T-helper 2 cell treated with Interferon-gamma antibody and Interleukin-4, amounts not matched to agents 5 μg/mL and 100 μg/mL, for 36 hours (primary cell): ENCODE measurements at places on chromosomes 2 and 18.

- no peak for DNase-seq
Measured at GRCh38 chr2:144785253-144785652, 265.3 kb upstream of the ZEB2 start.

DNA sequence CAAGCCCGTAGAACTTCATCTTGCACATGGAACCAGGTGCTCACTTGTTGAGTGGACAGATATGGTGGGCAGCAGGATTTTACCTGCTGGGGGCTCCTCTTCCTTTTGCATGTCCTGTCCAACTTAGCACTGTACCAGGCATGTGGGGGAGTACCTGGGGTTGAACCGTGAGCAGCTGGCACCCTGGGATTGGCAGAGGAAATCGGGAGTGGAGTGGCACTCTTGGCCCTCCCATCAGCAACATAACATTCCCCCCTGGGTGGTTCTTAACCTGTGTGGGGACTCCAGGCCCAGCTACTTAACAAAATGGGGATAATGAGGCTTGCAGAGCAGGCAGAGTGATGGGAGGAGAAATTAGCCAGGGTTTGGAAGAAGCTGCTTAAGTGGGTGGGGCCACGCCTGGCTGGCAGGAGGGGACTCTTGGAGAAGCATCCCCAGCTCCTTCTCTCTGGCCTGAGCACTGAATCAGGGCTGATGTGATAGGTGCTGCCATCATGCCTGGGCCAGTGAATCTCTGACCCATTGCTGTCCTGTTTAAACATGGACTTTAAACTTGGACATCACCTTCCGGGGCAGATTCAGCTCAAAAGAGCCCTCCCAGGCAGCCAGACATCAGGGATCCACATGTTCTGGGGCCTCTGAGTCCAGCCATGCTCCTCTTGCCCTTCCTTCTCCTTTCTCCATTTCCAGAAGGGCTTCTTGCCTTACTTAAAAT is 15.5 kb downstream of the FOSL2 start:
- no peak for DNase-seq

- no peak for DNase-seq
Measured at GRCh38 chr18:78892177-78892576, 87.4 kb upstream of the SALL3 start.

- DNase-seq, result no peak
Measured at GRCh38 chr2:233676046-233676445, 4.3 kb downstream of the UGT1A9 start.

DNA sequence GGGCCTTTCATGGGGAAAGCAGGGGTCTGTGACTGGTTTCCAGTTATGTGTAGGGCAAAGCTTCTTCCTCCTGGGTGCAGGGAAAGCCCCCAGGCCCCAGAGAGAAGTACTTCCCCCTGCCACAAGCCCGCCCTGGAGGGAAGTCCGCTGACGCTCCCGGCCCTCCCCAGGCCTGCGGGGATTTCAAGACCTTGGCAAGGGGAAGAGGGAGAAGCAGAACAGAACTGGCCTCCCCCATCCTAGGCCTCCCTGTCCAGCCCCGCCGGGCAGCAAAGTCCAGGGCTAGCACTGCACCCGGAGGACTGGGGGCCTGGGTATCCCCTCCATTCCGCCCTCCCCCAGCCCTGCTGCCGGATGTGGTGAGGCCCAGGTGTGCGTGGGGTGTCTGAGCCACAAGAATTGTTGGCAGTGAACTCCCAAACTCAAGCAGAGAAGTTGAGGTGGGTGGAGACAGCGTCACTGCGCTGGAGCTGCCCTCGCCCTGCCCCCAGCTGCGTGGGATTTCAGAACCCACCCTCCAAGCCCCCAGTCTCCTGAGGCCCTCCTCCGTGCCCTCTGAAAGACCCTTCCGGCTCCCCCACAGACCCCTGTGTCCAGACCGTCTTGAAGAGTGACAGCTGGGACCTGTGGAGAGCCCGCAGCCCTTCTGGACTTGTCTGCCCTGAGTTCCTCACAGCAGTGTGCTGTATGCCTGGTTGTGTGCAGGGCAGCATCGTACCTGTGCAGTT is 1.1 kb upstream of the DUSP2 start:
- peak; percentile 92 for DNase-seq

DNA sequence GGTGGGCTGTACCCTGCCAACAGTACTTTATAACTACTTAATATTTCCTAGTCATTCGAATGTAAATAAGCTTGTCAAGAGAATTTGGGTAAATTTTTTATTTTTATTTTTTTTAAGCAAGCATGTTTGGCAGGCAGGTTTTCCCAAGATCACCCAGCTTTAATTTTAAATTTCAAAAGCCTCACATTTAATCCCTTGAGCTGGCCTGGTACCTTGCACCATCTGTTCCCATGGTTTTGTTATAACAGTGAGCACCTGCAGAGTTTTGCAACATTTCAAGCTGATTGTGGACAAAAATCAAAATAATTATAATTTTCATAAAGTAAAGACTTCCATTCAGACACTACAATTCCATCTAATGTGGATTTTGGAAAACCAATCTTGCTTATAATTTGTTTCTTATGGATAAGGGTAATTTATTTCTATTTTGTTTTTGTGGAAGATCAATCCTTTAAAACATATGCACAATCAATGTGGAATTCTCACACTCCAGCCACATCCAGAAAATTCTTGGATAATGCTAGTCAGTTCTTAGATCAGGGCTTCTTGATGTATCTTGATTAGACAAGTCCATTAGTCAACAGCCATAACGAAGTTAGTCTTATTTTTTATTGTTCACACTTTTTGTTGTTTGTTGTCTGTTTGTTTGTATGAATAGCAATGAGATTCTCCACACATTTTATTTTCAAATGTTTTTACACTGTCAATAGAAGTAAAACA is 689.3 kb downstream of the NR4A2 start:
- DNase-seq, result no peak

- no peak for DNase-seq
Measured at GRCh38 chr2:102278720-102279390, 32.5 kb upstream of the IL1RL1 start.

GRCh38 chr2:133968446-133968845 is 285.4 kb upstream of the MGAT5 start:
- DNase-seq, result no peak

GRCh38 chr2:156553714-156554442 is 117.7 kb downstream of the GPD2 start:
- no peak for DNase-seq

- DNase-seq, result no peak
Measured at GRCh38 chr2:171287611-171288010, 126.9 kb upstream of the TLK1 start.

DNA sequence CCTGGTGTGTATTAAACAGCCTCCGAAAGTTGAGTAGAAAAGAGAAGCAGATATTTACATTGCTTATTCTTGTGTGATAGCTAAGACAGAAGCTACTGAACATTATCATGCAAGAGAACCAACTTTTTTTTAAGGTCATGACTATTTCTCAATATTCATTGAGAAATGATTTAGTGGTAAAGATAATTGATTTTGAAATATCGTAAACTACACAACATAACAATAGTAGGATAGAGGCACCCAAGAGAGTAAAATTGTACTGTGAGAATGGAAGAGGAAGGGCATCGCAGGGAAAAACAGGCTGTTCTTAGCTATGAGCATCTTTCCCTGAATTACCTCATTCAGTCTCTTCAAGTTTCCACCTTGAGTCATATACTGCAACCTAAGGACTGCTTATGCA is 25.2 kb downstream of the HRH4 start:
- DNase-seq, result no peak

DNA sequence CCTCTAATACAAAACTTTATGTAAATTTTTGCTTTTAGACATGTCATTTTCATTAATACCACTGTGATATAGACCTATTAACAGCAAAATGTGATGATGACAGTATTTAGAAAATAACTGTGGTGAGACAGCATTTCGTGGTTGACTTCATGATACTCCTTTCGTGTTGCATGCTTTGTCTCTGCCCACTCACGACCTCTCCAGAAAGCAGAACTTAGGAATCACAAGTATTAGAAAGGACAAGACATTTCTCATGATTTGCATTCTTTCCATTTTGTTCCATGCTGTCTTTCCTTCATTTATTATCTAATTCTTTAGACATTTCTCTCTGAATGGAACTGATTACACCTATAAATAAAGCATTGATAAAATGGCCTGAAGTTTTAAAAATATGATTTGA is 85.2 kb upstream of the POU3F3 start:
- no peak for DNase-seq

DNA sequence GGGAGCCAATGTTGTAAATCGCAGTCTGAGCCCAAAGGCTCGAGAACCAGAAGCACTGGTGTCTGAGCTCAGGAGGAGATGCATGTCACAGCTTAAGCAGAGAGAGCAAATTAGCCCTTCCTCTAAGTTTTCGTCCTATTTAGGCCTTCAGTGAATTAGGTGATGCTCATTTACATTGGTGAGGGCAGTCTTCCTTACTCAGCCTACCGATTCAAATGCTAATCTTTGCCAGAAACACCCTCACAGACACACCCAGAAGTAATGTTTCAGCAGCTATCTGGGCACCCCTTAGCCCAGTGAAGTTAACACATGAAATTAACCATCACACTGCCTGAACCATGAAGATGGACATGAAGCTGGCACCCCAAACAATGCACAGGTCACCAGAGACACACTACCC is 385.1 kb downstream of the STK39 start:
- DNase-seq, result no peak
